ENCODE measurements at places on chromosomes 12 and 14.

GRCh38 chr12:58500399-58500798 lies 419.9 kb downstream of the LRIG3 start:
- no peak for DNase-seq
- no peak overlapping the region for H3K4me3 ChIP-seq
- H3K27ac ChIP-seq, result no peak overlapping the region
- no peaks in the 10 kb centered on the region for H3K36me3 ChIP-seq
- peaks cover 27% of the 10 kb centered on the region for H3K4me1 ChIP-seq
- H3K27me3 ChIP-seq, result peaks cover 5% of the 10 kb centered on the region

GRCh38 chr14:51442513-51443175 lies 202.6 kb downstream of the TMX1 start:
- no peak for DNase-seq
- no peak overlapping the region for H3K27ac ChIP-seq
- no peak overlapping the region for H3K4me3 ChIP-seq
- H3K27me3 ChIP-seq, result no peaks in the 10 kb centered on the region
- peaks cover 16% of the 10 kb centered on the region for H3K4me1 ChIP-seq
- H3K36me3 ChIP-seq, result no peaks in the 10 kb centered on the region

DNA sequence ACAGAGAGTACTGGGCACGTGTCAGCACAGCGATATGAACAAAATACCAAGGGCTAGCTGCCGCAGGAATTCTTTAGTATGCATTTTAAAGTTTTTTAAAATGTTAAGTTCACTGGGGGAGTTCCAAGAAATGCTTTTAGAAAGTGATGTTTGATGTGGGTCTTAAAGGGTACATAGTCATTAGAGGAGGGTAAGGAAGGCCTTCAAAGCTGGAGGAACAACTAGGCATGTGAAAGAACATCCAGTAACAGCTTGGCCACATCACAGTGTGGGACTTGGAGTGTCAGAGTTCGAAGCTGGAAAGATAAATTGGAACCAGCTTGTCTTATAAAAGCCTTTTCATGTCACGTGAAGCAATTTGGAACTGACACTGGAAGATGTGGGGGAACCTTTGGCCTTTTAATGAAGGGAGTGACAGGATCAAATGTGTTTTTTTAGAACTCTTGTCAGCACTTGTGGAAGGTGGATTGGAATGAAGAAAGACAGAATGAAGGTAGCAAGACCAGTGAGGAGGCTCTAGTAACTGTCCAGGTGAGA lies 57.7 kb downstream of the WDR20 start:
- H3K4me3 ChIP-seq, result no peak overlapping the region
- peaks cover 31% of the 10 kb centered on the region for H3K4me1 ChIP-seq
- peaks cover 10% of the 10 kb centered on the region for H3K36me3 ChIP-seq
- no peak overlapping the region for H3K27ac ChIP-seq
- DNase-seq, result no peak

DNA sequence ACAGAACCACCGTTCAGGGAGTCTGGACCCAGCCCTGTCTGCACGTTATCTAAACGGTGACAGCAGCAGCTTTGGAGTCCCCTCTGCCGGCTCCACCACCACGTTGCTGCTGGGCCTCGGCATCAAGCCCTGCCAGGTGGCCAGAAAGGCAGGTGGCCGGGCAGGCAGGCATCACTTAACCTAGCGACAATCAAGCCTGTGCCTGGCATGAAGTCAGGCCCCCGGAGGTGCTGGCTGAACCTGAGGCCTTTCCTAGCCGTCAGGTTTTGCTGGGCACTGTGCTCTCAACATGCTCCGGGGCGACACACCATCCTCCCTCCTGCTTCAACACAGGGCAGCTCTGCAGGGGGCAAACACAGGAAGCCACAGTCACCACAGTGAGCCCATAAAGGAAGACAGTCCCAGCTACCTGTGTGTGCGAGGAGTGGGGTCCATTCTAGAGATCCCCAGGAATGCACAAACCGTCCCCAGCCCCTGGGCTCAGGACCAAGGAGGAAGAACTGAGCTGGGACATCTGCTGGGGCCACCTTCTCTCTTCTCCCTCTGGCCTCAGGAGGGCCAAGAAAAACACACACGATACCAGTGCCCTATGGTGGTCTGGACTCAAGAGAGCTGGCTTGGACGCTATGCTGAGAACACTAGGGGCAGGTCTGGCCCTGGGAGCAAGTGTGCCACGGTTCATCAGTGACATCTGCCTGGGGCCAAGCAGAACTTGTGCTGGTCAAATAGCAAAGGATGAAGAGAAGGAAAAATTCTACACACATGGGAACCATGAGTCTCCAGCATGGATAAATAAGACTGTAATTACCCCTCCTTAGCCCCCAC lies 44.7 kb downstream of the CCDC88C start:
- peaks cover 58% of the 10 kb centered on the region for H3K27me3 ChIP-seq
- H3K27ac ChIP-seq, result no peak overlapping the region
- no peaks in the 10 kb centered on the region for H3K36me3 ChIP-seq
- no peak for DNase-seq
- no peak overlapping the region for H3K4me3 ChIP-seq

DNA sequence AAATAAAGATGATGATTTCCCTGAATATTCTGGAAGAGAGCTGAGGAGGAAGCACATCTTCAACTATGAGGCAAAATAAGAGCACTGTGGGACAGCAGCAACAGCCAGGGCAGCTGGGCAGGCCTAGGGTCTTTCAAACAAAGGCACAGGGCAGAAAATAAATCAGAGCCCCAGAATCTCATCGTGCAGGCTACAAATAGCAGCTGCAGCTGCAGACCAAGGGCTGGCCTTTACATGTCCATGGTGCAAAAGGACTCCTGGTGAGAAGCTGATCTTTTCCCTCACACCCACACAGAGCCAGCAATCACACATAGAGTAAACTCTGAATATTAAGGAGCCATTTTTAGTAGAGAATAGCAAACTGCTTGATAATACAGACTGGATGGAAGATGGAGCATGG lies 13.6 kb upstream of the MYBPC1 start:
- no peak overlapping the region for H3K27ac ChIP-seq
- no peak for DNase-seq
- H3K4me3 ChIP-seq, result no peak overlapping the region
- no peaks in the 10 kb centered on the region for H3K36me3 ChIP-seq

GRCh38 chr12:78229591-78230101 lies 399.0 kb downstream of the NAV3 start:
- peaks cover 9% of the 10 kb centered on the region for H3K4me1 ChIP-seq
- no peak overlapping the region for H3K4me3 ChIP-seq
- no peak overlapping the region for H3K27ac ChIP-seq
- H3K36me3 ChIP-seq, result no peaks in the 10 kb centered on the region
- no peak for DNase-seq

GRCh38 chr14:105076296-105076804 lies 11.1 kb upstream of the GPR132 start:
- H3K27me3 ChIP-seq, result peaks cover 14% of the 10 kb centered on the region
- no peak overlapping the region for H3K27ac ChIP-seq
- H3K4me1 ChIP-seq, result peaks cover 16% of the 10 kb centered on the region
- no peak overlapping the region for H3K4me3 ChIP-seq
- H3K36me3 ChIP-seq, result no peaks in the 10 kb centered on the region
- peak; percentile 34 for DNase-seq

DNA sequence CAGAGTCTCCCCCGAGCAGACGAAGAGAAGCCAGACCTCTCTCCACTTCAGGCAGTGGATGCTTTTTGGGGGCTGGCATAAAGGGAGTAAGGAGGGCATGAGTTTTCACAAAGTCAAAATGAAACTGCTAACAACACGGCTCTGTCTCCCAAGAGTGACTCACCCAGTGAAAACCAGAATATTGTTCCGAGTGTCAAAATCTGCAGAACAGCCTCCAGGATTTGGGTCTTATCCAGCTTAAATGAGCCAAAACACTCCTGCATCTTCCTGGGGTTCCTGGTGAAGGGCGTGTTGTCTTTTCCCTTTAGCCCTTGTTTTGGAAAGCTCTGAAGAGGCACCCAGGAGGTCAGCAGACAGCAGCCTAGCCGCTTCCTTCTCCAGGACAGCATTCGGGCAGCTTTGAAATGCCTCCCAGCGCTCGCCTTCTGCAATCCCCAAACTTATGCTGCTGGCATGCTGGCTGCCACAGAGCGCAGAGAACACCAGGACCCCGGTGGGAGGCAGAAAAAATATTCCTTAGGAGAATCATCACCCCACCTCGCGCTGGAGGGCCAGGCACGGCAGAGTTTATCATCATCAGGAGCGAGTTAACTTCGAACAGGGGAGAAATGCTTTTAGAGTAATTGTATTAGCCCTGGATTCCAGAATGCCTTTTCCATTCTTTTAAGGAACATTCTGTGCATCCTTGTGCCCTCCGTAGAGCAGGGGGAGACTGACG lies 117.7 kb upstream of the NCOR2 start:
- peaks cover 72% of the 10 kb centered on the region for H3K4me1 ChIP-seq
- no peaks in the 10 kb centered on the region for H3K36me3 ChIP-seq
- no peak for DNase-seq
- H3K4me3 ChIP-seq, result peak overlapping the region; percentile 20
- no peaks in the 10 kb centered on the region for H3K27me3 ChIP-seq

- no peak overlapping the region for H3K4me3 ChIP-seq
- H3K27me3 ChIP-seq, result no peaks in the 10 kb centered on the region
- H3K36me3 ChIP-seq, result no peaks in the 10 kb centered on the region
- DNase-seq, result no peak
- no peak overlapping the region for H3K27ac ChIP-seq
Observed at GRCh38 chr12:684416-684815, 21.2 kb upstream of the NINJ2 start.

- no peak overlapping the region for H3K4me3 ChIP-seq
- peaks cover 35% of the 10 kb centered on the region for H3K36me3 ChIP-seq
- DNase-seq, result no peak
- no peaks in the 10 kb centered on the region for H3K4me1 ChIP-seq
- no peak overlapping the region for H3K27ac ChIP-seq
Observed at GRCh38 chr12:132720606-132721345, 10.1 kb downstream of the PGAM5 start.

- H3K27ac ChIP-seq, result no peak overlapping the region
- no peak for DNase-seq
- peaks cover 2% of the 10 kb centered on the region for H3K4me1 ChIP-seq
- H3K4me3 ChIP-seq, result no peak overlapping the region
- peaks cover 18% of the 10 kb centered on the region for H3K36me3 ChIP-seq
Observed at GRCh38 chr12:24937553-24938244, 11.2 kb downstream of the BCAT1 start.

DNA sequence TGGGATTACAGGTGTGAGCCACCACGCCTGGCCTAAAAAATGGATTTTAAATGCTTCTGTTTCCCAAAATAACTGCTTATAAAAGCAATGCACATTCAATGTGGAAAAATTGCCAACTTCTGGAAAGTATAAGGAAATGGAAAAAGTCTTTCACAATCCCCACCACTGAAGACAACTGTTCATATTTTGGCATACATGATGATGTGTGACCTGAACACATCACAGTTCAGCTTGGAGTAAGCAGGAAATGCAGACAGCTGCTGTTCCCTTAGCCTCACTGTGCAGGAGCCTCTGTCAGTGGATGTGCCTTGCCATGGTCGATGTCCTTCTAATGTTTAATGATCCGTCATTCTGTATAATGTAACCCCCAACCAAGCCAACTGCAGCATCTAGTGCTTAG lies 5.2 kb downstream of the MTERF2 start:
- H3K27ac ChIP-seq, result no peak overlapping the region
- H3K27me3 ChIP-seq, result no peaks in the 10 kb centered on the region
- H3K36me3 ChIP-seq, result peaks cover 20% of the 10 kb centered on the region

GRCh38 chr14:100571837-100572236 lies 15.4 kb downstream of the BEGAIN start:
- no peak overlapping the region for H3K4me3 ChIP-seq
- peaks cover 67% of the 10 kb centered on the region for H3K27me3 ChIP-seq
- no peaks in the 10 kb centered on the region for H3K36me3 ChIP-seq

- no peak overlapping the region for H3K4me3 ChIP-seq
- H3K4me1 ChIP-seq, result peaks cover 9% of the 10 kb centered on the region
- H3K27ac ChIP-seq, result no peak overlapping the region
- no peaks in the 10 kb centered on the region for H3K36me3 ChIP-seq
- no peak for DNase-seq
- peaks cover 37% of the 10 kb centered on the region for H3K27me3 ChIP-seq
Observed at GRCh38 chr12:509500-509899, 49.8 kb downstream of the B4GALNT3 start.

DNA sequence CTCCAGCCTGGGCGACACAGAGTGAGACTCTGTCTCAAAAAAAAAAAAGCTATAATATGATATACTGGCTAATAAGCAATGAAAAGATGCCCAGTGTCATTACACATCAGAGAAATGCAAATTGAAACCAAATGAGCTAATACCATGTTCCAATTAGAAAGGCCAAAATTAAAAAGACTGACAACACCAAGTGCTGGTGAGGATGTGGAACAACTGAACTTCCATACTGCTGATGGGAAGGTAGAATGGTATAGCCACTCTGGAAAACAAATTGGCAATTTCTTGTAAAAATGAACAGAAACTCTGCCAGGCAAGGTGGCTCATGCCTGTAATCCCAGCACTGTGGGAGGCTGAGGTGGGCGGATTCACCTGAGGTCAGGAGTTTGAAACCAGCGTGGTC lies 8.5 kb upstream of the PHETA1 start:
- H3K27ac ChIP-seq, result no peak overlapping the region
- no peak for DNase-seq
- H3K27me3 ChIP-seq, result peaks cover 21% of the 10 kb centered on the region
- peaks cover 1% of the 10 kb centered on the region for H3K36me3 ChIP-seq
